ENCODE measurements at places on chromosomes 5 and 9. TPM values are rescaled to one million over a fixed set of nuclear protein-coding genes. Genes with fewer than 3 reads are reported as not detected.

DNA sequence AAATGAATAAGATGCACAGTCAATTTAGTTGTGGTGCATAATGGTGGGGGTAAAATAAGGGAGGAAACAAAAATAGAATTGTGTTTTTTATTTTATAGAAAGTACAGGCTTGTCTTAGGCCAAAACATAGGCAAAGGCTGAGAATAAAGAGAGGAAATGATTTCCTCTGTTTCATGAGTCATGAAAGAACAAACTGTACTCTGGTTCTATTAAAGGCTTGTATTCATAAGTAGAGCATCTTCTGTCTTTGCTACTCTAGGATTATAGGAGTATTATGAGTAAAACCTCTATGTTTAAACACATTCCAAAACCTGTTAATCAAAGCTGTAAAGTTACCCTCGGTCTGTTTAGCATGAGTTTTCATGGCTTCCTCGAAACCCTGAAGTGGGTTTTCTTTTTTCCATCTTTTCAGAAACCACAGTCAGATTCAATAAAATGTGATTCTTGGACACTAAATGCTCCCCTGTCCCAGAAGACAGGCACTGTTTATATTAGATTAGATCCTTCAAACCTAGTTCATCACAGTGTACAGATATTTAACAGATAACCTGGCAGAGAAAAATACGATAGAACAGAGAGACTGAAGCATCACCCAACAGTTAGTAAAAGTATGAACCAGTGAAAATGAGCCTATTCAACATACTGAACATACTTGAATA lies 473.9 kb upstream of the CYLC2 start:
- no peak for DNase-seq

- DNase-seq, result no peak
Measured at GRCh38 chr5:180869587-180869986, 8.5 kb upstream of the ZFP62 start.

DNA sequence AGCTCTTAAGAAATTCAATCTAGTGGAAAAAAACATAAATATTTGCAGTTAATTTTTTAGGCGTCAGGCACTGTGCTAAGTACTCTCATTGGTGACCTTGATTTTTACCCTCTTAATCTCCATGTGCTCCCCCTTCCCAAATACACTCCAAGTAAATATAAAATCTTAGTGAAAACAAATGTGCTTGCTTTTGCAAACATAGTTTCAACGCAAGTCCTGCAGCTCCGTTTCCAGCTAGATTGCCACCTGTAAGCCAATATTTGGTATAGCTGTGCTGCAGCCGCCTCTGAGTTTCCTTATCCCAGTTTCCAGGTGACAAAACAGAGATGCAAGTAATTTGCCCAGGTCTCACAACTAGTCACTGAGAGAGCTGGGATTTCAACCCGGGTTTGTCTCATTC lies 1.9 kb upstream of the MTMR12 start:
- no peak for DNase-seq

The ADAMTSL1 gene
- 44.3 TPM for polyA plus RNA-seq
